ENCODE measurements at places on chromosomes 3 and 15.
A peak's percentile ranks its signal among the peaks of the same experiment; 100 is the strongest.

- DNase-seq, result peak; percentile 75
Observed at GRCh38 chr3:109532257-109533216, 195.2 kb upstream of the DPPA4 start.

GRCh38 chr3:150703299-150703755 lies 393 bp downstream of the ERICH6 start:
- no peak for DNase-seq

DNA sequence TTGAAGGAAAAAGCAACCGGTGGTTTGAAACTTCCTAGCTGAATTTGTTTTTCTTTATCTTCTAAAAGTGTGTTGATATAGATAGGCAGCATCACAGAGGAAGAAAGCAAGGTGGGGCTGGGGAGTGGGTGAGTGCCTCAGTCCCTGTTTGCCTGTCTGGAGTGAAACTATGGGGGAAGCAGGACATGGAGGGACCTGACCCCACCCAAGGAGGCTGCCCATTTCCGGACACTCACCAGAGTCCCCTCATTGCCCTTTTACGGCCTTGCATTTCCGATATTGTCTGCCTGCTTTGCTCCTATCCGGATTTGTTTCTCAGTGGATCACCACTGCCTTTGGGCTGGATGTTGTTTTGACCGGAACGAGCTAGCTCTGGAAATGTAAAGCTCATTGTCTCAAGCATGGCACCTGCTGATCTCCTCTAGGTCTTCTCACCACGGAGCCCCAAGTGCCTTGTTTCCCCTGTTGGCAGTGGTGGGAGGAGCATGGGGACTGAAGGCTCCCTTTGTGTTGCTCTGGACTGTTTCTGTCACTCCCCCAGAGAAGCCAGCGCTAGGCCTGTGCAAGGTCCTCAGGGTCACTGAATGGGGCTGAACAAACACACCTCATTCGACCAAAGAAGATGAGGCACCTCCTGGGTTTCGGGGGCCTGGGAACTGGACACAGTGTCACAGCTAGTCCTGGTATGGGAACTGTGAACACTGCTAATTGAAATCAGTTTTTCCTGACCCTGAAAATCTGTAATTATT lies 7.0 kb downstream of the CLDN11 start:
- DNase-seq, result peak; percentile 87

- no peak for DNase-seq
Observed at GRCh38 chr3:184222521-184222920, 6.9 kb upstream of the VWA5B2 start.

GRCh38 chr3:66076861-66077470 lies 38.2 kb upstream of the MAGI1 start:
- DNase-seq, result no peak

DNA sequence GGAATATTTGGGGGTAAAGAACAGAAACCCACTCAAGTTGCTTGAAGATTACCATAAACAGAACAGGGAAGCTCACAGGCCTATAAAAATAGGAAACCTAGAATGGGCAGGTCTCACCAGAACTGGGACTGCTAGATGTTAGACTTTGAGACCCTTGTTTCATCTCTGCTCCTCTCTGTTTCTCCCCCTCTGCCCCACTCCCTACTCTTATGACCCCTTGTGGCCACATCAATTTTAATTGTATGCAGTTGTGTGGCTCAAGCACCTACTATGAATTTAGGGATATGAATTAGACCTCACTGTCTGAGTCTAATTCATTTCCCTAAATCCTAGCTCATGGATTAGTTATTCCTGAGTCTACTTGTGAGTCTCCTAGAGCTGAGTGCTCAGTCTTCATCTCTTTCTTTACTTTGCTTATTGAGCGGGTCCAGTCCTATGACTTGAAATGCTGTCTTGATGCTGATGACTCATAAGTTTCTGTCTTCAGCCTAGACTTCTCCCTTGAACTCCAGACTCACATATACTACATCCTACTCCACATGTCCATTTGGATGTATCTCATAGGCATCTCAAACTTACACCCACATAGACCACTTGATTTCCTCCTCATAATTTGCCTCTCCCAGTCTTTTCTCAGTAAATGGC lies 78.7 kb downstream of the ITPR1 start:
- DNase-seq, result peak; percentile 32

- no peak for DNase-seq
Observed at GRCh38 chr15:48500595-48500994, 144.9 kb downstream of the FBN1 start.

- no peak for DNase-seq
Observed at GRCh38 chr15:100094127-100094510, 247.7 kb downstream of the ADAMTS17 start.

DNA sequence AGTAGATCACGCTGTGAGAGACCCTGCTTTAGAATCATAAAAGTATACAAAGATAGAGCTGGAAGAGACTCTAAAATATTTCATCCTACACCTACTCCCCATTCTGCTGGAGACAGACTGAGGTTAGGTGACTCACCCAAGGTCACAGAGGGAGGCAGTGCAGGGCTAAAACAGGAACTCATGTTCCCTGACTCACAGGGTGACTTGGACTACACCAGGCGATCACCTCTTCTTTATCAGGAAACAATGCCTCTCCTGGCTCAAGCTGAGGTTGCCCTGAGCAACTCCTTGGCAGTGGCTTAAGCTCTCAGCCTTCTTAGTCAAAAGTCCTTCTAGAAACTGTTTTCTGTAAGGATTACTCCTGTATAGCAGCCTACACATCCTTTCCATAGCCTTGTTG lies 26.4 kb upstream of the TNFAIP8L3 start:
- DNase-seq, result peak; percentile 15

DNA sequence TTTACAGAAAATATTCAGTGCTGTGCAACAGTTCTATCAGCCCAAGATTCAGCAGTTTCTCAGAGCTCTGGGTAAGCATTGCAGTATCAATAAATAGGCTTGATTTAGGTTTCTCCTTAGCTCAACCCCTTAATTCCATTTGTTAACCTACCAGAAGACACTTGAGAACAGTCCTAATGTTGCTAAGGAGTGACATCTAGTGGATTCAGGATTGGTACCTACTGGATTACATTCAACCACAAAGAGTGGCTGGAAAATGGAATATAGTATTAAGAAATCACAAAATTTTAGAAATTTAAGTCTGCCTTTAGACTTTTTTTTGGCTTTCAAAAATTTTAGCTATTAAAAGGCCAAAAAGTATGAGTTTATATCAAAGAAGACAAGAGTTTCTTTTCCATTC lies 34.7 kb downstream of the POLG start:
- no peak for DNase-seq

DNA sequence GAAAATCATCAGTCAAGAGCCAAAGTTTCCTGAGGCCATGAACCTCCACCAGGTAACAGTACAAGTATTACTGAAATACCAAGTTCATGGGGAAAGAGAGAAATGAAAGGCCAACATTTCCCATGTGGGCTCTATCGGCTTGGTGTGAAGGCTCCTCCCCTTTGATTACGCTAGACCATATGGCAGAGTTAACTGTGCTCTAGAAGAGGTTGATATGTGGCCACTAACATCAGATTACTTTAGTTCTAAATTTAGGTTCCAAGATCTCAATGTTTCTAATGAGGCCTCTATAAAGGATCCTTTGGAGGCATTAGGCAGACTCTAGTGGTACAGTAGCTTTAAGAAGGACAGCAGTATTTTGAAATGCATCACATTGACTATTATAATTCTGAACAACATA lies 127.1 kb downstream of the SEMA6D start:
- no peak for DNase-seq

- DNase-seq, result no peak
Observed at GRCh38 chr3:14368885-14369284, 33.5 kb upstream of the SLC6A6 start.

DNA sequence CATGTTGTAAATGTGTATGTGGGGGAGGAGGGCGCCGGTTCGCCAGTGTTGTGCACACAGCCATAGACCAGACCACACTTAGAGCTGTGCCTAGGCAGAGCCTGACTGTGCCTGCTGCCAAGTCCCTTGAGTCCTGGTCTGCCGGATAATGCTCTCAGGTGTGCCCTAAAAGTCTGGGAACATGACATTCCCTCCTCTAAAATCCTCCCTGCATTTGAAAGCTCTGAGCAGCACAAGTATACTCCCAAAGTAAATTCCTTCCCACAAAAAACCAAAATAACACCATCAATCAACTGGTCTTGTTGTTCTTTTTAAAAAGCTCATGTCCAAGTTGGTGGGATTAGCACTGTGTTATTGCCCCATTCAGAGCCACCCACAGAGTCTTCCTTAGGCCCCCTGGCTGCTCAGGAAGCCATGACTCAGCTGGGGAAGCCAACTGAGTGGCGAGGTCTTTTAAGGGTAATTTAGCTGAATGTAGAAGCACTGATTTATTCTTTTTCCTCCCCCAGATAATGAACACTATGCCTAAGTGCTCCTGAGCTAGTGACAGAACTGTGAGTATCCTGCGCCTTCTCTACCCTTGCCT lies 147.8 kb upstream of the MCTP2 start:
- no peak for DNase-seq

GRCh38 chr3:157626817-157627216 lies 123.6 kb upstream of the VEPH1 start:
- DNase-seq, result no peak

DNA sequence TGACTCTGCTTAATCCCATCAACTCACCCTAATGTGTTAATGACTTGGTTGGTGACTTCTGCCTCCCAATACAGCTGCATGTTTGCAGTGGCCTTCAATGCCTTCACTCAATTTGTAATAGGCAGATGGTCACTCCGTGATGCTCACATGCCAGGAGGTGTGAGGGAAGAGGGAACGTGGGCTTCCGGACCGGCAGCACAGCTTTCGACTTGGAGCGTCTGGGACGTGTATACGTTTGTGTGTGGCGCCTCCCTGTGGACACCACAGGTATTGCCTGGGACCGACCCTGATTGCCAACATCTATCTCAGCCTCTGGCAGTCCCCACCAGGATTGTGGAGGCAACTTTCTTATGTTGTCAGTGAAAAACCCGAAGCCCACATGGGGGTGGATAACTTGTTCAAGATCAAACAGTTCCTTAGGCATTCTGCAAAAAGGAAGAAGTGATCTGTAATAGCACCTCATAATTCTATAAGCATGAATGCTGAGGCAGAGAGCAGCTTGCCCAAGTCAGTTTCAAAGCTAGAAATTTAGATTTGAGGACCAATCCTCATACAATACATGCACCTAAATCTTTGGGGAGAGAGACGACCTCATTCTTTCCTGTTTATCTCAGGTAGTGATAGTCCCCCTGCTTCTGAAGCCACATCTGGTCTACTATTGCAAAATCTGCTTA lies 16.9 kb downstream of the MRPL46 start:
- peak; percentile 85 for DNase-seq

GRCh38 chr3:151227807-151228665 lies 25.0 kb upstream of the GPR171 start:
- peak; percentile 81 for DNase-seq

DNA sequence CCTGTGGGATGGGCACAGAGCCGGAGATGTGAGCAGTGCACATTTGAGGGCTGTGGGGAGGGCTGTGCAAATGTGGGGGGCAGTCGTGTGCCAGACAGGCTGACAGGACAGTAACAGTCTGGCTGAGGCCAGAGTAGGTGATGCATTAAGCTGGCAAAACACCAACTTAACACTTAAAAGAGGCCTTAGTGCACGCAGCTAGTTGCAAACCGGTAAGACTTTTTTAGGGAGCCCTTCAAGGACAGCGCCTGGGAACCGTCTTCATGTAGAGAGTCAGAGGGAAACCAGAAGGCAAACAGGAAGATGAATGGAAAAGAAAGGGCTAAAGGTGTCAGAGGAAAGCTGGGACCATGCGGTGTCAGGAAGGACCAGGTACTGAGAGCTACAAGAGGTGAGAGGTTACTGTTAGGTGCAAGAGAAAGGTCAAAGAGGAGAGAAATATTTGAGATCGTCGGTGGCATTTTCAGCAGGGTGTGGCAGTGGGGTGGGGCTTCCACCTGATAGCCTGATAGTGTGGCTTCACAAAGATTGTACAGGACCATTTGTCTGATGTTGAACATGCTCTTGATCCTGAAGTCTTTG lies 30.0 kb upstream of the CHD2 start:
- no peak for DNase-seq

Measured in neural progenitor cell (in vitro differentiated cells).